ENCODE measurements at places on chromosomes 6 and 20.
A peak's percentile ranks its signal among the peaks of the same experiment; 100 is the strongest.

GRCh38 chr6:118783931-118784550 lies 109.9 kb upstream of the ASF1A start:
- DNase-seq, result no peak

- DNase-seq, result no peak
These were observed 22.3 kb downstream of the ACTR5 start for GRCh38 chr20:38770546-38770945.

DNA sequence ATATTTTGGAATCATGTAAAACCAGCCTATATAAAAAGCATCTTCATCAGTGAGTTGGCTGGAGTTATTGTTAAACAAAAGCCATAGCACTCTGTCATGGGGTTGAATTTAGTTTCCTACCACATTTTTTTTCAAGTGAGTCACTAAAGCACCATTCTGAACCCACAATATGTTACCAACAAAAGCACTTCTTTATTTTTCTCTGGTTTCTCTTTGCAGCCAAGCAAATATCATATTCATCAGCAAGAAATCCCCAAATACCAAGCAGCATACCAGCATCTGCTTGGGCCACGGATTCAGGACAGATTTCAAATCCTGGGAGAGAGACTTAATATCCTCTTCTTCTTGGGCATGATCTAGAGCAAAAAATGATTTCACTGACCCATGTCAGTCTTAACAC lies 441.4 kb downstream of the BCKDHB start:
- no peak for DNase-seq

GRCh38 chr20:60999250-60999649 lies 252.8 kb upstream of the CDH4 start:
- no peak for DNase-seq

DNA sequence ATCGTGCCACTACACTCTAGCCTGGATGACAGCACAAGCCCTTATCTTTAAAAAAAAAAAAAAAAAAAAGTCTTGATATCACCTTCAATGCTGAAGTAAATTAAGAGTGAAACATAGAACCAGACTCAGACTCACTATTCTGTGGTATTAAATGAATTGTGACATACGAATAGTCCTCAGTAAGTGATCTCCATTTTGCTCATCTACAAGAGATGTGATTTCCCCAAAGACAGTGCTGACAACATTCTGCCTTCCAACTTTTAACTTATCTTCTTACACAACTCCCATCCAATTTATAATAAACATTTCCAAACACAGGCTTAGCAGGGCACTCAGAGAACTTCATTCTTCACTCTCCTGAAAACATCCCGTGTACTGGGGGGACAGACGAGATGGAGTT lies 8.0 kb downstream of the ZBTB24 start:
- DNase-seq, result no peak

DNA sequence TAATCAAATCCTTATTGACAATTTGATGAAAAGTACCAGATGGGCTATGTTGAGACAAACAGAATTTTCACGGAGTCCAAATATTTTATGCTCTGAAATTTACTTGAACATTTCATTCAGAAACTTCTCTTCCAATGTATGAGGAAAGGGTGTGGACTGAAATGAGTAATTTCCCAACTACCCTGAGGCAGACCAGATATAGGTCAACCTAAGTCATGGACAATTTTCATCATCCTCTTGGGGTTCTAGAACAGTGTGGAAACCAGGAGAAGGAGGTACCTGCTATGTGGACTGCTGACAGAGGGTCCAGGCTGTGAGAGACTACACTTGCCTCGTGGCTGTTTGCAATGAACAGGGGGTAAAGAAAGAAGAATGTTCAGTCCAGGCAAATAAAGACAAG lies 323.0 kb downstream of the ESR1 start:
- DNase-seq, result no peak

GRCh38 chr20:59299945-59300332 lies 472 bp upstream of the EDN3 start:
- no peak for DNase-seq

GRCh38 chr6:13198168-13198567 lies 130.2 kb downstream of the TBC1D7 start:
- no peak for DNase-seq

DNA sequence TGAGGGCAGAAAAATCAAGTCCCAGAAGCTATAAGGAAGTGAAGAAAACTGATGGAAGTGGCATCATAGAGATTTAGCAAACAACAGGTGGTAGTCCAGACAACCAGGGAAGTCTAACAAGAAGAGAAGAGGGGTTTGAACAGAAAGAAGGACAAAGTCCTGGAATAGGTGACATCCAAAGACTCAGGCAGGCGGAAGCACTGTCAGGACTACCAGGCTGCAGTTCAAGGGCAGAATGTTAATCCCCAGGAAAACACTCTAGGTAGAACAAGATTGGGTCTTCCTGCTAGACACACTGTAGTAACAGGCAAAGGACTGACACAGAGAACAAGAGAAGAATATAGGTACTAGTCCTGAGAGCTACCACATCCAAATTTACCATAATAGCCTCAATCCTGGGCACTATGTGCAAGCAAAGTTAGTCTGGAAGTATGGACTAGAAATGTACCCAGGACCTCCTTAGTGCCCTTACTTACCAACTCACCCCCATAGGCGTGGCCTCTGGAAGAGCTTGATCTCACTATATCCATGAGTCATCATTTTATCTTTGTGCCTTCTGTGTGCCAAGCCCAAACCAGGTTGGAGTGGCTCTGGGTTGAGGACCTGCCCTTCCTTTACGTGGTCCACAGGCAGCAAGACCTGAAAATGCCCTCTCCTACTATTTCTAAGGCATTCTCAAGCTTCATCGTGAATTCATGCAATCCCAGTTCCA lies 2.2 kb upstream of the EPB41L2 start:
- DNase-seq, result no peak

- DNase-seq, result no peak
These were observed 27.7 kb upstream of the EDN1 start for GRCh38 chr6:12262236-12263061.

DNA sequence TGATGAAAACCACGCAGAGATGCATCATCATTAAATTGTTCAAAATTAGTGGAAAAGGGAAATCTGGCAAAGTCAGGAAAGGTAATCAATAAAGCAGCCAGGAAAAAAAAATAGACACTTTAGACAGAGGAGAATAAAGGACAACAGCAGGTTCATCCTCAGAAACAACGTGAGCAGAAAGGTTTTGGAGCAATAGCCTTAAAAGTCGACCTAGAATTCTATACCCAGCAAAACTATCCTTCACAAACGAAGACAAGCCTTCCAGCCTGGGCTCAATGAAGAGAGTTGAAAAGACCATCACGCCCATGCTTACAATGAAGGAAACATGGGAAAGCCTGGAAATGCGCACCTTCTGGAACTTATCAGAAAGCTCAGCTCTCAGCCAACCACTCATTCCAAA lies 24.7 kb upstream of the CHRNA4 start:
- no peak for DNase-seq

DNA sequence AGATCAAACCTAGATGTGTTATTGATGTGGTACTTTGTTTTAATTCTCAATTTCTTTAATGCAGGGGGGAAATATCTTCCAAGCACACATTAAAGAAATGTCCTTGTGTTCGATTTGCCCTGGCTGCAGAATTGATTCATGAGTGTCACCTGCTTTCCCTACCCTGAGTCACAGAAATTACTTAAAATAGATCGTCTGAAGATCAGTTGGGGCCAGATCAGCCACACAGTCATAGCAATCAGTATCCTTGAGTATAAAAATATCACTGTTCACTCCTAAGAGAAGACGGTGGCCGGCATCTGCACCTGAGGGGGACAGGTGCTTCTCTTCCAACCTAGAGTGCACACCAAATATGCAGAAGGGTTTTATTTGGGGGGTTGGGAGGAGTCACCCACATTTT lies 115.2 kb upstream of the RIN2 start:
- DNase-seq, result no peak

- no peak for DNase-seq
These were observed 59.4 kb downstream of the RSPO3 start for GRCh38 chr6:127177923-127178231.

GRCh38 chr20:22974354-22974753 lies 60.8 kb upstream of the SSTR4 start:
- DNase-seq, result no peak

DNA sequence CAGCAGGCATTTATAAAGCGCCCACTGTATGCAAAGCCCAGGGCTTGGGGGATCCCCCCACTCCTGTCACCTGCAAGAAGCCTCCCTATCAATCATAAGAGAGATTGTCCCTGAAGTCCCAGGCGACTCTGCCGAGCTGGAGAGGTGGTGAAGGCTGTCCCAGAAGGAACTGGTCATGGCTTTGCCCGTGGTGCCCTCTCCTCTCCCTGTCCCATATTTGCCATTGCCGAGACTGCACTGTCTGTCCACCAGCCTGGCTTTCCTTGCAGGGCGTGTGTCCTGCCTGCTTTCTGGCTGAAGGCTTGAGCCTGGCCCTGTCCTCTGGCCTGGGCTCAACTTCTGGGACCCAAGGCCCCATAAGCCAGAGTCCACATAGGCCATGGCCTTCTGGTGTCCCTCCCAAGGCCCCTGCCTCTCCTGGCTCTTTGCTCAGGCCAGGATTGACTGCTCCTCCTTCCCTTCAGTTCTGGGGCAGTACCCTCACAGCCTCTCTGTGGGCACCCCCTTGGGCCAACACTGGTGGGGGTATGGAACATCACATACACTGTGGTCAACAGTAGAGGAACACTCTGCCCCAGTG lies 46.9 kb downstream of the CPXM1 start:
- no peak for DNase-seq

GRCh38 chr6:47235964-47236760 lies 73.5 kb downstream of the TNFRSF21 start:
- no peak for DNase-seq

- no peak for DNase-seq
These were observed 87.7 kb downstream of the EPM2A start for GRCh38 chr6:145647602-145648001.

DNA sequence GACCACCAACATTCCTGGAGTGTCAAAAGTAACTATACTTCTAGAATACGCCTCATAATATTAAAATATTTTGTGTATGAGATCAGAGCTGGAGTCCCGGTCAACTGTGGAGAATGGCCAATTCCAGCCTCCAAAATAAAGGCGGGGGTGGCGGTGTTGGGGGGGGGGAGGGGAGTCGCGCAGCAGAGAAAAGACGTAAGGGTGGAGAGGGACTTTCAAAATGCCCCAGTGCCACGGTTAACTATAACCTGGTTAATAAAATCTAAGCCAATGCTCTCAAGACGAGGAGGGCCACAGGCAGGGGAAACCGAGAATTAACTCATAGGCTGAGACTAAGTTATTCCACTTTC lies 1.3 kb downstream of the NUP153 start:
- no peak for DNase-seq

DNA sequence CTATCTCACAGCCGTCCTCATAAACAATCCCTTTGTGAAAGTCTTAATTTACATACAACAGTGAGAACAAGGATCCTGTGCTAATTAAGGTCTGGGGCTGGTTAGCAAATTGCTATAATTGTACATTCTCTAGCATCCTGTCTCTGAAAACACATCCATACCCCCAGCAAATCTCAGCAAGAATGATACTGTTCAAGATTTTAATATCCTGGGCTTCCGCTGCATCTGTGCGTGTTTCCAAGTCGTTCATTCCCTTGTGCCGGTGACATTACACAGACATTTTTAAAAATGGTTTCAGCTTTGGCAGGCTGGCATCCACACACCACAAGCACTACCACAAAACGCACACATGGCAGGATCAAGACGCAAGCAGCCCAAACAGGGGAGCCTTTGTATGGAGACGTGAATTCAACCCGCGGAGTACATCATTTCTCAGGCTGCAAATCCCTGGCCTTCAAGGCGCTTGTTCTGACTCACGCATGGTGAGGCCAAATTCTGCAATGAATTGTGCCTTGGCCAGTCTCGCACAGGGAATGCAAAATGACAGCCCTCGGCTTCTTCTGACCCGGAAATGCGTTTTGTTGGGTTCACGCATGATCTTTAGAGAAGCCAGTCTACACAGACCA lies 20.3 kb downstream of the ZMYND8 start:
- no peak for DNase-seq

- no peak for DNase-seq
These were observed 1.8 kb downstream of the CHMP4B start for GRCh38 chr20:33812908-33813462.

DNA sequence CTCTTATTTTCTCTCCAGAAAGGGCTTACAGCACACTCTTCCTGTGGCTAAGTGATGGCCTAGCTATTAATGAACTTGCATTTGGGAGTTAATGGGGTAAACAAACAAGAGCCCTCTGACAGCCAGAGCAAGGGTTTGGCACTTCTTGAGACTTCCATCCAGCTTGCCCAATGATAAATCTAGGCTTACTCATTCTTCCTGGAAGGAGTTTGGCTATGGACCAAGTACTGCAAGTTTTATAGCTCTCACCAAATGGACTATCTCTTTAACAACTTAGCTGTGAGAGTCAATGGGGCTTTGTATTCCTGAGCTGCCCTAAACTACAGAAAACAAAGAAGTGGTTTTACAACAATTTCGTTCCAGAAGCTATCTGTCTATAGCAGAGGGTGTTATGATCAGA lies 16.7 kb upstream of the PI3 start:
- no peak for DNase-seq

- DNase-seq, result peak; percentile 68
These were observed at the start of gene CTSZ for GRCh38 chr20:59006864-59007664. Gene CTSZ (minus strand): TSS chr20:59007254. CDS start chr20:59007128, 126 bp downstream.

DNA sequence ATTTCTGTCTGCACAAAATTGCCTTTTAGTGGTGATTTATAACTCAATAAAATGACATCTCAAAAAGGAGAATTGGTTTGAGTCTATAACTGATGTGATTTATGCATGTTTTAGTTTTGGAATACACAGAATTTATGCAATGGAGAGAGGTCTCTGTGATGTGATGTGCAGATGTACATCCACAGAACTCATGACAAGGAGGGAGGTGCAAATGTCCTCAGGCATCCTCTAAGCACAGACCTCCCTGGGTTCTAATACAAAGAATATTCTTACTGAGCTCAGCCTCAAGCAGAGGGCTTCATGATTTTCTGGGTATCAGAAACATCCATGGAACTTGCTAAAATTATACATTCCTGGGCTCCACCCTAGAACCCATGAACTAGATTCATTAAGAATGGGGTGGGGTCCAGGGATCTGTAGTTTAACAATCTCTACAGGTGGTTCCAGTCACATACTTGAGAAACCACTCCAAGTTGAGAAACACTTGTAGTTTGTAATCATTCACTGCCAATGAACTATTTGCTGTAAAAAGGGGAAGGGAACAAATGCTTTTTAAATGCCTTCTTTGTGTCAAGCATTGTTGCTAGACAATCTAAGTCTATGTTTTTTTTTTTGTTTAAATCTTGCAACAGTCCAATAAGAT lies 60.2 kb upstream of the NEDD9 start:
- DNase-seq, result no peak
